ENCODE measurements at places on chromosomes 6 and 20. TPM values are rescaled to one million over a fixed set of nuclear protein-coding genes. Genes with fewer than 3 reads are reported as not detected.

The CASS4 gene
- 0.13 TPM for total RNA-seq

The GPANK1 gene
- 10.0 TPM for total RNA-seq

The CYP39A1 gene
- total RNA-seq, result 17.4 TPM

The FANCE gene
- 46.3 TPM for total RNA-seq

The HAO1 gene
- not detected for total RNA-seq

DNA sequence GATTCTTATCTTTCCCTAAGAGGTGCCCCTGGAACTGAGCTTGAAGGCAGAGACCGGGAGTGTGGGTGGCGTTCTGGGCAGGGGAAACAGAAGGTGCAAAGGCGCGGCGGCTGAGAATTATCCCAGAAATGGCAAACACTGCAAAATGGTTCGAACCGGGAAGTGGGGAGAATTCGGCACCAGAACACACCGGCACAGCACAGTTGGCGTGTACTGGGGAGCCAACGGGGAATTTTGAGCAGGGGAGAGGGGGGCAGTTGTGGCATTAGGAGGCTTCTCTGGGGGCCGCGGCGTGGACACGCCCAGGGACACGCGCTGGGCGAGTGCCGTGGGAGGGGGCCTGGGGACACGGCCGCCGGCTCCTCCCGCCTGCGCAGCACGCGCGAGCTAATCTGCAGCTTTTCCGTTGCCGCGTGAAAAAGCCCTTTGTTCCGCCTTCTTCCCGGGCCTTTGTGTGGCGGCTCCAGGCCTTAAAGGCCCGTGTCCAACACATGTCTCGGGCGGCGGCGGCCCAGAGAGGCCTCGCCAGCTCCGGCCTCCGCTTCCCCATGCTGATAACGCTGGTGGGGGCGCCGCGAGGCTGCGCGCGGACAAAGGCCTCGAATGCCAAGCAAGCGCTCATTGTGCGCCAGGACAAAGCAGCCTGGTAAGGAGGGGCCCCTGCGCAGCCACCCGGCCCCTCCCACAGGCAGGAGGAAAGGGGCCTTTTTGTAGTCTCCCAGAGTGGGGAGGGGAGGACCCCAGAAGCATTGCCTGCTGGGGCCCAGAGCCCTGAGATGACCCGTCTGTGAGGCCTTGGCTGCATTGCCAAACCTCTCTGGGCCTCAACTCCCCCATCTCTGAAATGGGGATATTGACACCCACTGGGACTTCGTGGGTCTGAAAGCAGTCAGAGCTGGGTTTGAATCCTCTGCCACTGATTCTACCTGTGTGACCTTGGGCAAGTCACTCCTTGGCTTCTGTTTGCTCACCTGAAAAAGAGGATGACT lies 82.8 kb downstream of the CD40 start:
- no peak for DNase-seq

- no peak for DNase-seq
Observed at GRCh38 chr20:63522981-63523611, 2.5 kb downstream of the PPDPF start.

DNA sequence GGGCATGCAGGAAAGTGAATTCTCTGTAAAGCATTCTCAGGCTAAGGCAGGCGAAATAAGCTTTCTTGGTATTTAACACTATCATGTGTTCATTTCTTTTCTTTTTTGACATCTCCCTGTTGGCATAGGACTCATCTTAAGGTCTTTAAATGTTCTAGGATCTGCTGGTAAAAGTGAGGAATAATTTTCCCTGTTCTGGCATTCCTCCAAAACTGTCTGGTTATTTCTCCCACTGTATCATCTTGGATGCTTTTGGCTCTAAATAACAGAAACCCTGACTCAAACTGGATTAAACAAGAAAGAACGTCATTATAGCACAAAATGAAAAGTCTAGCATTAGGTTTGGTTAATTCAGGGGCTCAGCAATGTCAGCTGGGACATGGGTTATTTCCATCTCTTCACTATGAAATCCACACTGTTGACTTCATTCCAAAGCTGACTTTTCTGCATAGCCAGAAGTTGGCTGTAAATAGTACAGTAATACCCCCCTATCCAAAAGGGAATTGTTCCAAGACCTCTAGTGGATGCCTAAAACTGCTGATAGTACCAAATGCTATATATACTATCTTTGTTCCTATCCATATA lies 37.9 kb upstream of the SNAP25 start:
- no peak for DNase-seq

GRCh38 chr6:166201878-166202277 lies 34.2 kb upstream of the TBXT start:
- no peak for DNase-seq

DNA sequence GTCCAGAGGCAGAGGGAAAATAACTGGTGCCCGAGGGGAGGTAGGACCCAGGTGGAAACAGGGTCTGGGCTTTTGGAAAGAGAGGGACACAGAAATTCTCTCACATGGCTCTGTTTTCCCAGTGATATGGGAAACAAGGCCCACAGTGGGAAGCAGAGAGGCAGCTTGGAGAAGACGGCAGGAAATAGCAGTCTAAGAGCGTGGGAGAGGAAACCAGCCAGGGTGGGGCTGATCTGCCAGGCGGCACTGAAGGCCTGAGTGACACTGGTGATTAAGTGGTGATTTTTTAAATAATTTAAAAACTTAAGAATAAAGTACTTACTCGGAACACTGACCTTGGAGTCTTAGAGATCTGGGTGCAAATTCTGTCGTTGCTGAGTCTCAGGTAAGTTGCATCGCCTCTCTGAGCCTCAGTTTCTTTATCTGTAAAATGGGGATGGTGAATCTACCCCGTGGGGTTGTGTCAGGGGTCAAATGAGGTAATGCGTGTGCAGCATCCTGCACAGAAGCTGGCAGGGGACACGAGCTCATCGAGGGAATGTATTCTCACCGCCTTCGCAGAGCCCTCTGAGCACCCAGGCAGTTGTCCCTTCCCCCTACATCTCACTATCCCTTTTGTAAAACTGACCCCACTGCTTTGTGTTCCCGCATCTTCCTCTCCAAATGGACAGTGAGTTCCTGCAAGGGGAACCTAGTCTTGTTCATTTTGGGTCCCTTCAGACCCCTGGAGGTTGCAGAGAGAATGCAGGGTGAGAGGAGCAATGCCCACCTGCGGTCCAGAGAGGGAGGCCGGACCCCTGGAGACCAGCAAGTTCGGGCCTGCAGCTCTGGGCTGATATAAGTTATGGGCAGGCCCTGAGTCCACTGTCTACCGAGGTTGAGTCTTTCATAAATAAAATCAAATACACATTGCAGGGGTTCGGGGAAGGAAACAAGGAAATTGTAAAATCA lies 228.6 kb upstream of the PMEPA1 start:
- no peak for DNase-seq

DNA sequence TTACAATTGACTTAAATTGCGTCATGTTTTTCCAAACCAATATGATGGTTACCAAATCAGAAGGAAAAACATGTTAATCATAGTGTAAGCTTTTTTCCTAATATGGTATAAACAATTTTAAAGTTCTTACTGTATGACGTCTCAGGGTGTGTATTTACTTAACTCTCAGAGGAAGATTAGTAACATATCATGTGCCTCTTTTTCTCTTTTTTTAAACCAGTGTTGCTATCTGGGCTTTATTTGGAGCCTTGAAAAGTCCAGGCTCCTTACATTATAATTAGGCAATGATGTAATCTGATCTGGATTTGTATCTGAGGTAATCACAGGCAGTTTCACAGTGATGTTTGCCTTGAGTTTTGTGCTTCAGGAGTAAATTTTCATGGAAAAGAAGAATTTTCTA lies 20.4 kb upstream of the RAB23 start:
- DNase-seq, result peak; percentile 92

GRCh38 chr6:26251354-26252076 lies 113.5 kb upstream of the BTN3A2 start:
- peak; percentile 91 for DNase-seq

DNA sequence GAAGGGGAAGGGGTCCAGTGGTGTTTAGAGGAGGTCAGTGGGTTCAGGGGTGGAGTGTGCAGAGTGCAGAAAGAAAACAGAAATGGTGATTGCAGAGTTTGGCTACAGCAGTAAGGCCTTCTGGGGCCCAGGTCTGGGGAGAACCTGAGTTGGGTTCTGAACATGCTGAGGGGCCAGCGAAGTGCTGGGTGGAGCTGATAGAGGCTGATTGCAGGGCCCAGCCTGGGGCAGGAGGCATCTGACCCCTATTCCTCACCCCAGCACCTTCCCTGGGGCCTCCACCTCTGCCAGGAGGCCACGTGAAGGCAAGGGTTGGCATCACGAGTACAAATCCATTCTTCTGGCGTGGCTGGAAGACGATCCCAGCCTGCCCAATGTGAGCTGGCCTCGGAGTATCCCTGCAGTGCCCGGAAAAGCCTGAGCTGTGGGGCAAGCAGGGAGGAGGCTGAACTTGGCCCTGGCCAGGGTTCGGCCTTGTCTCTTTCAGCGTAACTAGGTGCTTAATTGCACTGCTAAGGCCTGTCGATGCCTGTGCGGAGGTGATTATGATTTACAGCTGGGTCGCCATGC lies 35.3 kb downstream of the VSTM2L start:
- no peak for DNase-seq

GRCh38 chr6:148448369-148449012 lies 105.9 kb downstream of the SASH1 start:
- no peak for DNase-seq

- DNase-seq, result no peak
Observed at GRCh38 chr6:110561008-110561396, 84.6 kb upstream of the SLC22A16 start.

- no peak for DNase-seq
Observed at GRCh38 chr6:67433124-67433523, 1202.0 kb upstream of the ADGRB3 start.

Measured in bronchial epithelial cell (primary cell).